ENCODE measurements at places on chromosomes 12 and 14.

GRCh38 chr12:132503618-132504204 lies 13.8 kb downstream of the FBRSL1 start:
- no peak for DNase-seq

DNA sequence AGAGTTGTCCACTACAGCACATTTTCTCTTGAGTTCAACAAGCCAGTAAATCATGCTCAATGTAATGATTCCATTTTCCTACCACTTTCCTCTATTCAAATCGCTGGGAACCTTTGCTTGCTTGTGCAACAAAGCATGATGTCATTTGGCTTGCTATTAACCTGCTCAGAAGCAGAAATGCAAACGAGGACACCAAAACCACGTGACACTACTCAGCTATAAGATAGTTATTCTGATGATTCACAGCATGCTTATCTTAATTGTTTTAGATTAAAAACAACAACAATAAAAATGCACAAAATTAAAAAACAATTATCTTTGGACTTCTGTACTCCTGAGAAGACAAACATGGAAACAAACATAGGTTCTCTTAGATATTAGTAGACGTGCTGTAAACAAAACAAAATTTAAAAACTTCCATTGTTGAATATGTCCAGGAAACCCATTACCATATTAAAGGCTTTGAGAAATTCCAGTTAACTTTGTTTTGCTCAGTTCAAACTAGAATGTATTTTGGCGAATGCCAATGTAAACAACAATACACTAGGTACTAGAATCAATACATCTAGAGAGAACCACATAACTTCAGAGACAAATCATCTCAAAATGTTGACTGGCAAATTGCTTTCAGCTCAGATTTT lies 77.5 kb upstream of the KRAS start:
- DNase-seq = no peak

DNA sequence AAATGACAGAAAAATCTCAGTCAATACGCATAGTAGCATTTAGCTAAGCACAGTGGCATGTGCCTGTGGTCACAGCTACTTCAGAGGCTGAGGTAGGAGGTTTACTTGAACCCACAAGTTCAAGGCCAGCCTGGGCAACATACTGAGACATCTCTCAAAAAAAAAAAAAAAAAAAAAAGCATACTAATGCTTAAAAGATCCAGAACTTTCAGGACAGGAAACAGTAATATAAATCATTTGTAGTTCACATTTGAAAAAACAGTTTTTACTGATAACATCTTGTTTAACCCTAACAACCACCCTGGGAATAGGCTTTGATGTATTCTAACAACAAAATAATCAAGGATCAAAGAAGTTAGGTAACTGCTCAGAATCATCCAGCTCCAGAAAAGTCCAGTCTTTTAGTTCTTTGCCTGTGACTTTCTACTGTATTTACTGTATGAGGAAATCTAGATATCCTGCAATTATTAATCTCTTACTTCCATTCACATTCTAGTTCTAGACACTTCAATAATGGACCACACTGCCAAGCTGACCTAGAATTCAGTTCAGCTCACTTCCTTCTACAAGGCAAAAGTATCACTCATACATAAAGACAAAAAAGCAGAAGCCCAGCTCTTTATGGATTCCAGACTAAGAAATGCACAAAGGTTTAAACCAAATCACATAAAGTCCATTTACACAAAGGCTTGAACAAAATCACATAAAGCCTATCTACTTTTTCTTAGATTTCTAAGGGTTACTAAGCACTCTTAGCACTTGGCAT lies 28.5 kb downstream of the PAWR start:
- no peak for DNase-seq

DNA sequence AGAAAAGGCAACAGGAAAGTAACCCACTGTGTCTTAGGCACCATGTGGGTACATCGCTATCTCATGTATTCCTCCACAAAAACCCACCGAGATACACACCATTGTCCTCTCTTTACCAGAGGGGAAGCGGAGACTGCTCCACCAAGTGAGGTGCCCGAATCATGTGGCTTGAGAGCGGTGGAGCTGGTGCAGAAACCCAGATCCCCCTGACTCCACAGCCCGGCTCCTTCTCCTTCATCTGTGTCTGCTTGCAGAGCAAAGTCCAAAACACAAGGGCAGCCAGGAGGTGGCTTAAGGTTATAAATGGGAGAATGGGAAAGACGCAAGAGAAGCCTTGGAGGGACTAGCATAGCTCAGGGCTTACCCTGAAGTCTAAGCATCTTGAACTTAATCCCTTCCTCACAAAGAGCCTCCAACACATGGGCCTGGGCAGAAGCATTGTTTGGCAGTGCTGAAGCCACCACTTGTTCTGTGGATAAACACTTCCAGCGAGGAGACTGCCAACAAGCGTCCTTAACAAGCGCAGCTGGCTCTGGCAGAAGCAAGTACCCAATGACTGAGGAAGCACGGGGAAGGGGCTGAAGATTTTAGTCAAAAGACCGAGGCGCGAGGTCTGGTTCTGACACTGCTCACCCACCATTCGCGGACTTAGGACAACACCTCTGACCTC lies 83.0 kb downstream of the TTC7B start:
- no peak for DNase-seq

DNA sequence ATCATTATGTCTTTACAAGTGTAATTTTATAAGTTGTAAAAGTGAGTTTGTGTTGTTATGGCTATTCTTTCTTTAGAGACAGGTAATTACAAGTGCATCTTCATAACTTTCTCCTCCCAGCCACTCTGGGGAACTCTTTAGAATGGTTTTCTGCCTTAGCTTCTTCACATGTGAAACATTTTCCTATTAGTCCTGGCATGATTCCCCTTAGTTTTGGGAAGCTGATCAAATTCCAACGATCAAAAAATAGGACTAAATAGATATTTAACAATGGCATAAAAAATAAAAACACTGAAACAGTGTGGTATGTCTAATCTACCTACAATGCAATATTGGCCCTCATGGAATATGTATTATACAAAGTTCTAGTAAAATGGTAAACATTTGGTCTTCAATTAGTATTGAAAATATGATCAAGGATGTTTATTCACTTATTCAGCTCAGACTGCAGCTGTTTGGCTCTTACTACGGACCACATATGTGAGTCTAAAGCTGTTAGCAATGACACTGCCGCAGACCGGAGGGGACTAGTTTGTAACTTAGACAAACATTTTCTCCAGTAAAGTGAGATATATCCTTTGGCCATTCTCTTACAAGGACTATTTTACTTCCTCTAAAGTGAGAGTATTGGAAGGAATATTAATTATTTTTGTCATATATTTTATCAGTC lies 890.8 kb upstream of the USP15 start:
- DNase-seq = no peak

- no peak for DNase-seq
Measured at GRCh38 chr12:93712200-93712599, 35.0 kb downstream of the CRADD start.

- no peak for DNase-seq
Measured at GRCh38 chr12:127411166-127411915, 855.6 kb upstream of the TMEM132C start.

GRCh38 chr12:8483079-8483478 lies 27.3 kb downstream of the CLEC6A start:
- DNase-seq = no peak

- no peak for DNase-seq
Measured at GRCh38 chr12:49966511-49967041, 4.9 kb downstream of the AQP5 start.

- DNase-seq = no peak
Measured at GRCh38 chr12:89358805-89359204, 6.5 kb upstream of the DUSP6 start.

DNA sequence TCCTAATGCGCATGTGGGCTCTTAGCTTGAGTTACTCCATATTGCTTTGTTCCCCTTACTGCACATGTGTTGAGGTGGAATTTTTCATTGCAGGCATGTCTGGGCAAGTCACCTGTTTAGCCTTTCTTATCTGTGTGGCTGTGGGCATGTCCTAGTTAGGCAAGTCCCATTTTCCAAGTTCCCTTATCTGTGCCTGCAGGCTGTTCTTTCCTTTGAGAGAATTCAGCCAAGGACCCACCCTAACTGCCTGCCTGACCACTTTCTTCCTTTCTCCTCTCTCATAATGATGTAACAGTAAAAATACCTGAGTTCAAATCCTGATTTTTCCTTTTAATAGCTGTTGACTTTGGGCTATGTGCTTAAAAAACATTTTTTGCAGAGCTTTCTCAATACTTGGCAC lies 870.6 kb downstream of the NRXN3 start:
- no peak for DNase-seq

DNA sequence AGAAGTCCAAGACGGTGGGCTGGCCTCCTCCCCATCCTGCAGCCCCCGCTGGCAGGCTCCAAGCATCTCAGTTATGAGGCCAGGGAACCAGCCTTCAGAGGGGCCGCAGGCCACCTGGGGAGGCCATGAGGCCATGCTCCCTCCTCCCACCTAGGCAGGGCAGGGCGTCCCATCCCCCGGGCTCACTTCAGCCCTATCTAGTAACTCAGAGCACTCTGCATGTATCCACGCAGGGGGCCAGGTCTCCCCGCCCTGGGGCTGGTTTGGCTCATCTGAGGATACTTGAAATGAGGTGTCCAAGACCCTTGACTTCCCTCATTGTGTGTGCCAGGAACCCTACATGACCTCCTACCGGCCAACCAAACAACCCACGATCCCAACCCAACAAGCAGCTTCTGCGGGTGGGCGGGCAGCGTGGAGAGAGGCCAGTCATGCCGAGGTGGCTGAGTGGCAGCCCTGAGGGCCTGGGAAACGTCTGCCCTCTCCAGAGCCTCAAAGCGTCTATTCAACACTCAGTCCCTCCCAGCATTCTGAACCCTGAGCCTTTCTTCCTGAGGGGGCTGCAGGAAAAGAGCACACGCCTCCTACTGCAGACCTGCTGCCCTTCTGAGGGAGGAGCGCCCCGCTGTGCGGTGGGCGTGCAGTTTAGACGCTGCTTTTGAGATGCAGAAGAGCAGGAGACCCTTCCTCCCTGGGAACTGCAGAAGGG lies 16.8 kb downstream of the ISCA2 start:
- no peak for DNase-seq

DNA sequence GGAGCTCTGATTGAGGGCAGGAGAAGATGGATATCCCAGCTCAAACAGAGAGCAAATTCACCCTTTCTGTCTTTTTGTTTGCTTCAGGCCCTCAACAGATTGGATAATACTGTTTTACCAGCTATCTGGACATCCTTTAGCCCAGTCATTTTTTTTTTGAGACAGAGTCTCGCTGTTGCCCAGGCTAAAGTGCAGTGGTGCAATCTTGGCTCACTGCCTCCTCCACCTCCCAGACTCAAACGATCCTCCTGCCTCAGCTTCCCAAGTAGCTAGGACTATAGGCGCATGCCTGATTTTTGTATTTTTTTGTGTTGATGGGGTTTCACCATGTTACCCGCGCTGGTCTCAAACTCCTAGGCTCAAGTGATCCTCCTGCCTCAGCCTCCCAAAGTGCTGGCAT lies 40.8 kb downstream of the ARF6 start:
- no peak for DNase-seq

- DNase-seq = no peak
Measured at GRCh38 chr14:21978184-21978998, 304.8 kb upstream of the OR4E1 start.

DNA sequence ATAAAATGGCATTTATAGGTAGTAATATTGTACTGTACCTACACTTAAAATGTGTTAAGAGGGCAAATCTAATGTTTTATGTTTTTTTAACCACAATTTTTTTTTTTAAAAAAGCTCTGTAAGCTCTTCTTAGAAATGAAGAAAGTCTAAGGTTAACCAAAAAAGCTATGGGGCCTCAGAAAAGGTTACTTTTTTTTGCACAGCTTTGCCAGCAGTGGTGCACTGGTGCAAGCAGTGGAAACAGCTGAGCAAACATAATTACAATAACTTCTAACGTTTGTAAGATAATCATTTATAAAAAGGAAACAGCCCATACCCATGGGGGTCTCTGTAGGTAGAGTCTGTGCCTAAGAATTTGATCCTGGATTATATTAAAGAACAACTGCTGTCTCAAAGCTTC lies 85.1 kb upstream of the NID2 start:
- DNase-seq = no peak

DNA sequence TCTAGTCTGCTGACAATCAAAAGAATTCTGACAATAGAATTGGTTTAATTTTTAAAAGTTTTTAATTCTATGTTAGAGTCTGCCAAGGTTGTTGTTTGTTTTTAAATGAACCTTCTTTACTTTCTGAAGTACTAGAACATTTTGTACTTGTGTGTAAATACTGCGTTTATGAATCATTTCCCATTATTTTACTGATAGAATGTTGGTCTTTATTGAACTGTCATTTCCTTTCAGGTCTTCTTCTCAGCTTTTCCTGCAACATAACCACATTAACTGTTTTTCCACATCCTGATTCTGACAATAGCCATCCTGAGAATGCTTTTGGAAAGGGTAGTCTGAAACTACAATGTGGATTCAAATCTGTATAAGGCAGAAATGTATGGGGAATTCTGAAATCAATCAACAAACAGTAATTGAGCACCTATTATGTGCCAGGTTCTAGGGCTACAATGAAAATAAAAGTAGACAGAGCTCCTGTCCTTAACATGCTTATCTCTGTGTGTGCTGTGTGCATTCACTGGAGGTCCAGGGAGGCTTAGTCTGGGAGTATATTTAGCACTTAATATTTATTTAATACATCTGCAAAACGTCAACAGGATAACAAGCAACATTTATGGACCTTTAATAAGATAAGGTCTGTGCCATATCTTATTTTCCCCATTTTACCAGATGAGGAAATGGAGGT lies 73.1 kb upstream of the SLC38A2 start:
- no peak for DNase-seq

DNA sequence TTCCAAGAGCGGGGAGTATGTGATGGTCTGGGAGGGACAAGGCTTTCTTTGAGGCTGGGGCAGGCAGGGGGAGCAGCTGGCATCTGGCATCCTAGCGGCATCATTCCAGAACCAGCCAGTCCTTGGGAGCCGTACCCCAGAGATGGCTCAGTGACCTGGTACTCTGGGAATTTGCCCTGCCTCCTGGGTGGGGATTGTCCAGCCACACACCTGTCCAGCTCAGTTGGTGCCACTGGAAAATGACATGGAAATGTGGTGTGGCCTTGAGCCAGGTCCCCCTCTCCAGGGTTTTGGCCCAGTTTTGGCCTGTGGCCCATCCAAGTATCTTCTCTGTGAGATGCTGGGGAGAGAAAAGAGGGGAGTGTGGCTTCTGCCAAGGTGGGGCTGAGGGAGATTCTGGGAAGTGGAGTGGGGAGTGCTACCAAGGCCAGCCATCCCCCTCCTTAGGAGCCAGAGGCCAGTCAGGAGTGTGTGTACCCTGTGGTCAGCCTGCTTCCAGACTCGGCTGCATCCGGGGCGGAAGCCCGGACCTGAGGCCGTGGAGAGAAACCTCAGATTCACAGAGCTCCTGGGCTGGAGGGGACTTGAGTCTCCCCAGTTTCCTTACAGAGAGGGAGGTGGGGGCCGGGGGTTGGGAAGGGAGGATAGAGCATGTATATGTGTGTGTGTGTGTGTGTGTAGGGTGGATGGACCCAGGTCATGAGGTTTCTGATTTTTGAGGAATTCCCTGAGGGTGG lies 14.7 kb upstream of the KRT80 start:
- no peak for DNase-seq

- DNase-seq = no peak
Measured at GRCh38 chr14:82757776-82758175, 1224.1 kb upstream of the SEL1L start.

All from ovary (tissue), 10 donors.